ENCODE measurements at places on chromosomes 16 and 17. TPM values are rescaled to one million over a fixed set of nuclear protein-coding genes. Genes with fewer than 3 reads are reported as not detected.

The NPIPA2 gene
- not detected for total RNA-seq

The LPO gene
- total RNA-seq, result not detected

The CES3 gene
- total RNA-seq, result 0.98 TPM

The KRT12 gene
- total RNA-seq, result not detected

The AOC3 gene
- 31.7 TPM for total RNA-seq

The KRT36 gene
- total RNA-seq, result not detected

- DNase-seq, result no peak
These were observed 16.6 kb downstream of the DNAH3 start for GRCh38 chr16:21134053-21134452.

DNA sequence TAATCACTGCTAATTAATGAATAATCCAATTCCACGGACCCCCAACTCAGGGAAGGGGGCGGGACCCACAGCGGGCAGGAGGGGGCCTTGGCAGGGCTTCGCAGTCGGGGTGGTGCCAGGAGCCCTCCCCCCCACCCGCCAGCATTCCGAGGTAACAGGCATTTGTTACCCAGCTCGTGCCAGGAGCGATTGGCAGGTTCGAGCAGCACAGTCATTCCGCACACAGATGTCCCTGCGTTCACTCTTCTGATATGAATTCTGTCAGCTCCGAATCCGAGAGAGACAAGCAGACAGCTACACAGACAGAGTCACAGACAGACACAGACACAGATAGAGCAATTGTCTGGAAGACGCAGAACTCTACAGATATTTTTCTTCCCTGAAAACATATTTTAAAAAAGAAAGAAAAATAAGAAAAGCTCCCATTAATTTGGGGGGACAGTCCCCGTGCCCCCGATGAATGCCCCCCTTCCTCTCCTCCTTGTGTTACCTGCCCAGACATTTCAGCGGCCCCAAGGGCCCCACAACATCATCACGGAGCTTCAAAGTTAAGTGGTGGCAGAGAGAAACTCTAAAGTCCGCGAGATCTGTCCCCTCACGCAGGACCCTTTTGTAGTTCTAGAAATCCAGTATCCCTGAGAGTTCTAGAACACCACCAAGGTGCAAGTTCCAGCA is 10.2 kb downstream of the NEUROD2 start:
- DNase-seq, result no peak

DNA sequence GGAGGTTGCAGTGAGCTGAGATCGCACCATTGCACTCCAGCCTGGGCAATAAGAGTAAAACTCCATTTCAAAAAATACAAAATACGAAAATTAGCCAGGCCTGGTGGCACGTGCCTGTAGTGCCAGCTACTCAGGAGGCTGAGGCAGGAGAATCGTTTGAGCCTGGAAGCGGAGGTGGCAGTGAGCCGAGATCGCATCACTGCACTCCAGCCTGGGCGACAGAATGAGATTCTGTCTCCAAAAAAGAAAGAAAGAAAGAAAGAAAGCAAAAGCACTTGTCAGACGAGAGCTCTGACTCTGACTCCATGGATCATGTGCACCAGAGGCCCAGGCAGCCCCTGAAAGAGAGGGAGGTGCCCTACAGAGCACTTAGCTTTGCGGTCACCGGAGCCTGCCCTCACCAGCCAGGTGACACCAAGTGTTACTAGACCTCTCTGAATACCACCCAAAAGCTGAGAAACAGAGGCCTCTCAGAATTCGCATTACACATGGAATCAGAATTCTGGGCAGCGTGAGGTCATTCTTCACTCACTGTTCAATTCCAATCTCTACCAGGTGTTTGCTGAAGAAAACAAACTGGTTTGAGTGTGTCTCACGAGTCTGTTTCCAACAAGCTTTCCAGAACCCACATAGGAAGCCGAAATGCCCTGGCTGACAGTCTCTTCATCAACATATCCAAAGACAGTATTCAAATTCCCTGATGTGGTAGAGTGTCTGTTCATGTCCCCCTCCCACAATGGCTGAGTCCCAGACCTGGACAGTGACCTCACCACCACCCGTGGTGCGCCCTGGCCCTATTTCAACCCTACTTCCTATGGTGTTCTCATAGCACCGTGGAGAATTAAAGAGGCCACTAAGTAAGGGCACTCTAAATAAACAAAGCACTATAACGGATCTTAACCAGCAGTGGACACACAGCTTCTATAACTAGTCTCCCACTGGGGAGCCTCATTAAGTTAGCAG is 1.5 kb downstream of the FLCN start:
- no peak for DNase-seq

- DNase-seq, result no peak
These were observed 17.4 kb upstream of the ERN1 start for GRCh38 chr17:64147110-64148016.

DNA sequence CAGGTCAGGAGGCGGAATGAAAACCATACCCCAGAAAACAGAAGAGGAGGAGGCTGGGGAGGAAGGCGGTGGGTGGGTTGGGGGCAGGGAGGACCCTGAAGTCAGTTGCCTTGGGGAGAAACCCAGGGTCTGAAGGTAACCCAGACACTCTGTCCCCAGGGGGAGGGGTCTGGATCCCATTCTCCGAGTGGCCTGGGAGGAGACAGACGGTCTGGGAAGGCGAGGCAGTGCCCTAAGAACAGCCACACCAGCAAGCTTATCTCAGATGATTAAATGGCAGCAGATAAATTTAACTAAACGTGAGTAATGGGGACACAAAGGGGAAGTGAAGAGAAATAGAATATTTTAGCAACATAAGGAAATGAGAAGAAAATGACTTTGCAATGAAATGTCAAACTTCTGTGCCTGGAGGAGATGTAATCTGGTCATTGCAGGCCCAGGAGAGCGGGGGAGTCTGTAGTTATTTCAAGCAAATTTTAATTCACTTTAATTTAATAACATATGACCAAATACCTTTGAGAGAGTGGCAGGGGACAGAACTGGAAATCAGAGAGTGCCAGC is 21.4 kb upstream of the ZFP90 start:
- DNase-seq, result no peak

- DNase-seq, result no peak
These were observed at the start of gene STAT5B for GRCh38 chr17:42276359-42276608. Gene STAT5B (minus strand): TSS chr17:42276391. CDS start chr17:42232127, 44,264 bp downstream.

DNA sequence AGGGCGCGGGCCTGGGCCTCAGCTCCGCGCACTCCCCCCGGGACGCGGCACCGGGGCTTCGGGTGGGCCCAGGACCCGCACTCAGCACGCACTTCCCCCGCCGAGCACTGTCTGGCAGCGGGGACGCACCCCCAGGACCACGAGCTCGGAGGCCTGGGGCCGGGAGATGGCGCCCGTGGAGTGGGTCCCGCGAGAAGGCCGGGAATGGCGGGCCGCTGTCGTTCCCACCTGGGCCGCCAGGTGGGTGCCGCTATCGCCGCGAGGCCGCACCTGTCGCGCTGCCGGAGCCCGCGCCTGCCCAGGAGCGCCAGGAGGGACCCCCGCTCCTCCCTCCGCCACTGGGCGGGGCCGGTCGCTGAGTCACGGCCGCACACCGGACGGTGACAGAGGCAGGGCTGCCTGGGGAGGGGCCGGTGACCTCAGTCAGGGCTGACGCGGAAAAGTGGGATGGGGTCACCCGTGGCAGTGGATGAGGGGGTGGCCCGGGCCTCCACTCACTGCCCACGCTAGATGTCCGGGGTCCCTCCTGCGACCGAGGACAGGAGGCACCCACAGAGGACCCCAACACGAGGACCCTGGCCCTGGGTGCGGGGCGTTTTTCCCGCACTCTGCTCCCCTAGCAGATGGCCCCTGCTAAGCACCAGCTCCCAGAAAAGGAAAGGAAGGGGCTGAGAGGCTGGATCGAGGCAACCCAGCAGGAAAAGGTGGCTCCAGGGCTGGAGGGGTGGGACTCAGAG is 6.9 kb upstream of the ACTG1 start:
- no peak for DNase-seq

- no peak for DNase-seq
These were observed 516.8 kb downstream of the MAF start for GRCh38 chr16:79083508-79084299.

DNA sequence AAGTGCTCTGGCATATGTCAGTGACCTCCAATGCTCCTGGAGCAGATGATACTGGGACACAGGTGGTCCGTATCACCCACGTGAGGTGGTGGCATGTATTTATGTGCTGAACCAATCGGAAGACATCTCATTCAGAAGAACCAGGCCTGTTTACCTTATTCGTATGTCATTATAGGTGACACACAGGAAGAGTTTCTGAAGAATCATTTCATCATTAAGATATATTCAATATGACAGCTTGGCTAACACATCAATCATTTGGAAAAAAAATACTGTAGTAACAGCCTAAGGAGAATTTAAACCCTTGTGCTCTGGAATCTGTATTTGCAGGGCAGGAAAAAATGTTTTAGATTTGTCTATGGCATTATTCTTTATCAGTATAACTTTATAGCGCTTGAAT is 44.6 kb downstream of the RBFOX1 start:
- no peak for DNase-seq

- DNase-seq, result no peak
These were observed 5.1 kb upstream of the JPT1 start for GRCh38 chr17:75159196-75160031.

DNA sequence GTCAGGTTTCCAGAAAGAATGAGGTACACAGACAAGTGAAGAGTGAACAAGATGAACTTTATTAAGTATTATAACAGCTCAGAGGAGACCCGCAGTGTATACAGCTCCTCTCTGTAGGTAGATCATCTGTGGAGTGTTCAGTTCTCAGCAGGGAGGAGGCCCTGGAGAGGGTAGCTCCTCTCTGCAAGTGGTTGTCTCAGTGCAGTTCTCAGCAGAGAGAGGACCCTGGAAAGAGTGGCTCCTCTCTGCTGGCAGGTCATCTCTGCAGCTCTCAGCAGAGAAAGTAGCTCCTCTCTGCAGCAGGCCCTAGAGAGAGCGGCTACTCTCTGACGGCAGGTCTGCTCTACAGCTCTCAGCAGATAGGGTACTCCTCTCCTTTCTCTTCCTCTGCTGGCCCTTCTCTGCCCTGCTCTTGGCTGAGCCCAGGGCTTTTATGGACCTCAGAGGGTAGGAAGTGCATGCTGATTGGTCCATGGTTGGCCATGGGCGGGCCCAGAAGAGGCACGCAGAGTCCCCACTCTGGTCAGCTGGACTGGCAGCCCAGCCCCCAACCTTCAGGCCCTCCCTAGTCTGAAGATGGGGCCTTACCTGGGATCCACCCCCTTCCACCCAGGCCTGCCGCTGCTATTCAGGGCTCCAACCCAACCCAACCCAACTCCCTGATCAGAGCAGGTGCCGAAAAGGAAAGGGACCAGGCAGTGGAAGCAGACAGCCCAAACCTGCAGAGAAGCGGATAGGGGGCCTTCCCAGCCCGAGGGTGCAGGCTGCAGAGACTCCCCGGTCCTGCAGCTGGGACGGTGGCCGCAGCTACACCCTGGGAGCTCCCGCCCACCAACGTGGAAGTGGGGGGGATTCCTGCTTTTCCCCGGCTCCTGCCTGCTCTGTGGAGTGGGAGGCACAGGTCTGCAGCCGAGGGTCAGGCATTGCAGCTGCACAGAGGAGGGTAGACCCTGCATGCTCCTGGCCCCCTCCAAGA is 18.5 kb upstream of the DNAJA2 start:
- no peak for DNase-seq

DNA sequence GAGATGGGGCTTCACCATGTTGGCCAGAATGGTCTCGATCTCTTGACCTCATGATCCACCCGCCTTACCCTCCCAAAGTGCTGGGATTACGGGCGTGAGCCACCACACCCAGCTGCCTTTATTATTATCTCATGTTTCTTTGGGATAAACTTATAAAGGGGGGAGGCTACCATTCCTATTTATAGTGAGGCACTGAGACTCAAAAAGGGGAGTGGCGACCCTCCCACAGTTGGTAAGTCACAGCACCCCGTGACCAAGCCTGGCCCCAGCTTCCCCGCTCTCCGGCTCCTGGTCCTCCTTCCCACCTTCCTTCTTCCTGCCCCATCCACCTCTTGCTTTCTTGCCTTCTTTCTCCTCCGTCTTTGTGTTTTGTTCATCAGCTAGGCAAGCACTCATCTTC is 5.2 kb downstream of the MYH3 start:
- DNase-seq, result no peak

GRCh38 chr16:89084411-89084810 is 9.2 kb upstream of the ACSF3 start:
- DNase-seq, result no peak

GRCh38 chr16:1075546-1075945 is 3.0 kb downstream of the SSTR5 start:
- no peak for DNase-seq

GRCh38 chr16:86609115-86609514 is 30.8 kb downstream of the FOXL1 start:
- no peak for DNase-seq

- no peak for DNase-seq
These were observed 19.8 kb upstream of the TANGO6 start for GRCh38 chr16:68823401-68824135.

GRCh38 chr16:27175888-27176287 is 27.4 kb upstream of the KDM8 start:
- no peak for DNase-seq

DNA sequence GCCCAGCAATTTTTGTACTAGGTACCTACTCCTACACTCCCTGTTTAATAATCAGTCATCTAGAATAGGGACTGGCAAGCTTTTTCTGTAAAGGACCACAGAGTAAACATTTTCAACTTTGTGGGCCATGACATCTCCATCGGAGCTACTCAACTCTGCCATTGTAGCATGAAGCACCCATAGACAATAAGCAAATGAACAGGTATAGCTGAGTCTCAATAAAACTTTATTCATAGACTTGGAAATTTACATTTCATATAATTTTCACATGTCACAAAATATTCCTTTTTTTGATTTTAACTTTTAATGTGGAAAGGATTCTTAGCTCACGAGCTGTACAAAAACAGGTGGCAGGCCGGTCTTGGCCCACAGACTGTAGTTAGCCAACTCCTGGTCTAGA is 345.8 kb downstream of the SOX9 start:
- no peak for DNase-seq

DNA sequence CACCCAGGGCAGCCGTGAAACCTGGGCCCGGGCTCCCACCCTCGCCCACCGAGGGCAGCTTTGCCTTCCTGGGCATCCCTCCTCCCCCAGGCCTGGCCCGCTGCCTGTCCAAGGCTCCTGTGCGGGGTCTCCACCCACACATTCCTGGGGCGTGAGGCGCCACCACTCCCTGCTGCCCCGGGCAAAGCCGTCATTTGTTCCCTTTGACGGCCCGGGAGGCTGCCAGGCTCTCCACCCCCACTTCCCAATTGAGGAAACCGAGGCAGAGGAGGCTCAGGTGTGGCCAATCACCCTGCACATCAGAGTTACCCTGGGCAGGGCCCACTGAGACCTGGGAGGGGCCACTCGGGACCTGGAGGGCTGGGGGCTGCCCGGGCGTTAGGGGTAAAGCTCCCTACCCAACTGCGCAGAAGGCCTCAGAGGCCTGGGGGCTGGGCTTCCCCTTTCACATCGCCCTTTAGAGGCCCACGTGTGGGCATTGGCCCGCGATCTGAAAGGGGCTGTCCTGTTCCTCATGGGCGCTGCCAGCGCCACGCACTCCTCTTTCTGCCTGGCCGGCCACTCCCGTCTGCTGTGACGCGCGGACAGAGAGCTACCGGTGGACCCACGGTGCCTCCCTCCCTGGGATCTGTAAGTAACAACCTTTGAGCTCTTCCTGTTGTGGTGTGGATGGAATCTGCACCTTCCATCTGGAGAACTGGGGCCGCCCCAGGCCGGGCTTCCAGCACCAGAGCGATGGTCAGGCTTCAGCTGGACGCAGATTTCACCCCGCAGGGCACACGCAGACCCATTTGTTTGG is at the start of gene MSLN:
Gene MSLN, plus strand, starts transcription at position 190 of the 799 bp plus-strand sequence. CDS start 1,947 bp downstream, outside the sequence.
- no peak for DNase-seq

Measured in vagina (tissue), 2 donors.